Activated CD4-positive, alpha-beta T cell treated with anti-CD3 and anti-CD28 coated beads, Interleukin-10, Interleukin-2, amounts not matched to agents 100 ng/mL and 50 ng/mL, durations not matched to agents 16 hours and 8 hours (primary cell): ENCODE measurements at places on chromosomes 1 and 21.

DNA sequence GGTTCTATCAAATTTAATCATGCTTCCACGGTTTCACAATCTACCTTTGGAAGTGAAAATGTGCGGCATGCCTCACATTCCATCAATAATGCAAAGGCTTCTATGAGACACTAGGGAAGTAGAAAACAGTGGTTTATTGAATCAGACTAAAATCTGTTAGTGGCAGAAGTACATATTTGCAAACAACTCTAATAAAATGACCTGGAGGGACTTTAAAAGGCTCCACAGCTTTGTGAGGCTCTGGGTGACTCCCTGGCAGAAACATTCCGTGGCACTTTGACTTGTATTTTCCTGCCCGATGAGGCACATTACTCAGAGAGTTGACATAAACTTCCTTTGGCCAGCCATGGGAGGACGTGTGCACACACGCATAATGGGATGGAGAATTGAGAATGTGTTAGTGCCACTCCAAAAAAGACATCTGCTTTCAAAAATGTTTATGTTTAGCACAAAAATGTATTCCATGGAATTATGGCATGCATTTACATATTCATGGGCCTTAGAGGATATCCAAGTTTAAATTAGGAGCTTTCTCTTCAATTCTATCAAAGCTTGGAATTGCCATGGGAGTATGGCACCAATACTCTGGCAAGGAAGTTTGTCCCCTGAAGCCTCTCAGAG lies 60.0 kb upstream of the SSX2IP start:
- DNase-seq: no peak

DNA sequence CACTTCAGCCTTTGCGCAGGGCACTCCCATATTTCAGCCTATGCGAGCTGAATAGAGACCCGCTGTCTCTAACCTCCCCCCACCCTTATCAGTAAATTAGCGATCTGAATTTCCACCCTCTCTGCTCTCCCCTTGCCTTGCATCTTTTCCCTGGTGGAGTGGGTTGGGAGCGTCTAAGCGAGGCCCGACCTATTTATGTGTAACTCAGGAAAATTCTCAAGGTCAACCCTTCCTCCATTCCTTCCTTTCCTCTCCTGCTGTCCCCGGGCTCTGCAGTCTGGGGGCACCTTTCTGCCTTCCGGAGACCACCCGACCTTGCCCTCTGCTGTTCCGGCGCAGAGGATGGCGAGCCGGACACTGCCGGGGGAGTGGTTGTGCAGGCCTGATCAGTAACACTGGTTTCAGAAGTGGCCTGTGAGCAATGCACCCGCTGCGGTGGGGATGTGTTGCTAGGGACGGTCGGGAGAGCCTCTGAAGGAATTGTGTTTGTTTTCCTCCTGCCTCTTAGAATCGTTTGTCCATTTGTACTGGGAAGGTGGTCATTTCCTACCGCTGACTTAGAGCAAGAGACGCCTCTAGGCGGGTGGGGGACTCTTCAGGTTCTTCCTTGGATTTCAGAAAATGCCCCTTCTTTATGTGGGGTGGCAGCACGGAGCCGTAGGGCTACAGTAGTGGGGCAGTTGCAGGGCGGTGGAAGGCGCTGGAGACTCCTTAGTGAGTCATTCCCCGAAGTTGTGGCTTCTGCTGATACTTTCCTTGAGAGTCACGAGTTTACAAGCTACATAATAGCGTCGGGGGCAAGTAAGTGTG lies 513 bp downstream of the MGST3 start:
- peak; percentile 88 for DNase-seq

GRCh38 chr1:234309243-234309597 lies 64.0 kb upstream of the COA6 start:
- no peak for DNase-seq

GRCh38 chr1:35120458-35121133 lies 41.4 kb downstream of the ZMYM1 start:
- DNase-seq: peak; percentile 13

DNA sequence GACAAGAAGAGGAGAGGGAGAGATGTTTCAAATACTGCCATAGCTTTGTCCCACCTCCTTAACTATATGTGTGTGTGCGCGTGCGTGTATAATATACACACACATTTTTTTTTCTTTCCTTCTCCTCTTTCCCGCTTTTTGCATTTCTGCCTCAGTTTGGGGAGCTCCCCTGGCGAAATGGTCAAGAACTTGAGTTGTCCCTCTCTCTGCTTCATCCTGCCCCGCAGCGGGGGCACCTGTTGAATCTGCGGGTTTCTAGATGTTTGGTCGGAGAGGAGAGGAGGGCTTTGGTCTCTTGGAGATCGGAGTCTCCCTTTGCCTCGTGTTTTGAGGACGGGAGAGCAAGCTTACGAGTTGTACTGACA lies 504 bp downstream of the SCCPDH start:
- DNase-seq: peak; percentile 27

GRCh38 chr1:33501774-33502173 lies 29.3 kb downstream of the ZSCAN20 start:
- DNase-seq: no peak

DNA sequence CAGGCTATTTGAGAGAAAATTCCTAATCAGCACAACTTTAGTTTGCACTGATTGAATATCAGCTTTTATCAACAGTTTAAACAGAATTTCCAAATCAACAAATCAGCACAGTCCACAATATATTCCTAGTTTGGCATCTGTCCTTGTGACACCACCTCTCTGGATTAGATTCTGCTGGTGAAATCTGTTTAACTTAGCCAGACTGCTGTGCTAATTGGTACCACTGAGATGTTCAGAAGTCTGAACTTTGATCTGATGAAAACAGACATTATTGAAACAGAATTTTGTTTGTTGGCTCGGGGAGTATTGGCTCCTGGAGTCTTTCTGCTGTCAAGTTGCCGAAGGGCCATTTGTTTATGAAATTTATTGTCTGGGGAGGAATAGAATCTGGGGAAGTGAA lies 17.0 kb upstream of the NGF start:
- DNase-seq: no peak
